ENCODE measurements at places on chromosomes 7 and 10.

- H3K27ac ChIP-seq, result peak overlapping the region; percentile 88
- H3K4me3 ChIP-seq, result no peak overlapping the region
- H3K4me1 ChIP-seq, result peaks cover 61% of the 10 kb centered on the region
- DNase-seq, result peak; percentile 51
- H3K36me3 ChIP-seq, result no peaks in the 10 kb centered on the region
These were observed 39.3 kb downstream of the CALML3 start for GRCh38 chr10:5563991-5564536.

DNA sequence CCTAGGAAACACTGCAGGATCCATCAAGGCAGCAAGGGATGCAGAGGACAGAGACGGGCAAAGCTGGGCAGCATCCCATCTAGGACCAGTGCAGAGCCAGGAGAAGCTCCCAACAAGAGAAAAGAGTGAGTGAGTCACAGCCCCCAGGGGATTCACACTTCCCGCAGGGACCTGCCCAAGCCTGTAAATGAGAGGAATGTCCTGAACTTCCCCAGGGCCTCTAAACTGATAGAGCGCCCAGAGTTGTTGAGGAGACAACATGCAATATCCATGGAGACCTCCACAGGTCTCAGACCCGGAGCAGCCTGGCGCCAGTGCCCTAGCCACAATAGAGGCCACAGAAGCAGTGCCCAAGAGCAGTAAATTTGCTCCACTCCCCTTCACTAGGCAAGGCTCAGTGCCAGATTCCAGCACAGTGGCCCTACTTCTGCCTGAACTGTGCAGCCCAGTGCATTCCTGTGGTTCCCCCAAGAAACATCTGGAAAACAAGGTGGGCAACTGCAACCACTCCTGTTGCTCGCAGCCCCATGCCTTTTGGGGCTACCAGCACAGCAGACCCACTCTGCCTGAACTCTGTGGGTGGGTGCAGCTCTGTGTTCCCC, 567.5 kb downstream of the POM121L12 start:
- no peak overlapping the region for H3K4me3 ChIP-seq
- no peaks in the 10 kb centered on the region for H3K27me3 ChIP-seq
- no peaks in the 10 kb centered on the region for H3K36me3 ChIP-seq
- peak; percentile 5 for DNase-seq

DNA sequence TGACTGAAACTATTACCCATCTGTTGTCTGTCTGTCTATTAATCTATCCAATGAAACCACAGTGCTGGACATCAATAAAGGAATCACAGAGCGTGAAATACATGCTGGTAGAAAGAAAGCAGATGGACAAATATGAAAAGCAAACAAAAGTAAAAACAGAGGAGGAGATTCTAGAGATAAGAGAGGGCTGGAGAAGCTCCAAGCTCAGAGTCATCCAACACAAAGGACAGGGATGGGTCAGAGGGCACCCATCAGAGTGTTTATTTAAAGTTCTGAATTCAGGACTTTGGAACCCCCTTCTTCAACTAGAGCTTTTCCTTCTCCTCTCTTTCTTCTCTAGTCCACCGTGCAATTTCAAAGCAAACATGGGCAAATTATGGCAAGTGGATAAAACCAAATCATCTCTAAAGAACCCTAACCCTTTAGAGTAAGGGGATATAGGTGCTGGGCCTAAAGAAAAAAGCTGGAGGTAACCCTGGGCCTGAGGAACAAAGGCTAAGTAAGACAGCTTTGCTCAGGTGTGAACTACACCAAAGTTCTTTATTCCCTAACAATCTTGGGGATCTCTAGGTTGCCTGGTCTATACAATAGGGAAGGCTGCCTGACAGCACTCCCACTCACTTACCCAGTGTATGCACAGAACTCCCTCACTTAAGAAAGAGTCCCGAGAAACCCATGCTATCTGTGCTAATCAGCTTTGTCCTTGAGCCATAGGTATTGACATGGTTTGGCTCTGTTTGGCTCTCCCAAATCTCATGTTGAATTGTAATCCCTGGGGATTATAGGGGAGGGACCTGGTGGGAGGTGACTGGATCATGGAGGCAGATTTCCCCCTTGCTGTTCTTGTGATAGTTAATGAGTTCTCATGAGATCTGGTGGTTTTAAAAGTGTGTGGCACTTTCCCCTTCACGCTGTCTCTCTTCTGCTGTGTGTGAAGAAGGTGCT, 97.0 kb downstream of the BAMBI start:
- no peaks in the 10 kb centered on the region for H3K27me3 ChIP-seq
- peaks cover 6% of the 10 kb centered on the region for H3K4me1 ChIP-seq

DNA sequence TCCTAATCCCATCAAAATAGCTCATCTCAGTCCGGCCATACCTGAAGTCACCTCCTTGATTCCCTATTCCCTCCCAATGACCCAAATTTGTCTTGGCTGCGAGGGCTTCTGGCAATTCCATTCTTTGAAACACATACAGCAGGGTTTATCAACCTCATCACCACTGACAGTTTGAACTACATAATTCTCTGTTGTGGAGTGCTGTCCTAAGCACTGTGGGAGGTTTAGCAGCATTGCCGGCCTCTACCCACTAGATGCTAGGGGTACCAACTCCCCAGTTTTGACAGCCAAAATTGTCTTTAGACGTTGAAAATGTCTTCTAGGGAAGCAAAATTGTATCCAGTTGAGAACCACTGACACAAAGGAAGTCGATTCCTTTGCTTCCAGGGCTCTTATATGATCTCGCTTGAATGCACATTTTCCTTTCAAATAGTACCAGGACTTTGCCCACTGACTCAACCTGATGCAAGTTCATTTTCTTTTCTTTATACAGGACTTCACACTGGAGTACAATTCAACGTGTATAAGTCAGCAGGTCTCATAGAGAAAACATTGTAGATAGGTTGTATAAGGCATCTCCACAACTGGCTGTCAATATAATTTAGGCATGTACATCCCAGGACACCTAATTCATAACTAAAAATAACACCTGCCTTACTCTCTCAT, 133.3 kb downstream of the STRA8 start:
- DNase-seq, result no peak
- no peak overlapping the region for H3K4me3 ChIP-seq
- H3K36me3 ChIP-seq, result no peaks in the 10 kb centered on the region
- H3K27ac ChIP-seq, result no peak overlapping the region
- H3K27me3 ChIP-seq, result no peaks in the 10 kb centered on the region

DNA sequence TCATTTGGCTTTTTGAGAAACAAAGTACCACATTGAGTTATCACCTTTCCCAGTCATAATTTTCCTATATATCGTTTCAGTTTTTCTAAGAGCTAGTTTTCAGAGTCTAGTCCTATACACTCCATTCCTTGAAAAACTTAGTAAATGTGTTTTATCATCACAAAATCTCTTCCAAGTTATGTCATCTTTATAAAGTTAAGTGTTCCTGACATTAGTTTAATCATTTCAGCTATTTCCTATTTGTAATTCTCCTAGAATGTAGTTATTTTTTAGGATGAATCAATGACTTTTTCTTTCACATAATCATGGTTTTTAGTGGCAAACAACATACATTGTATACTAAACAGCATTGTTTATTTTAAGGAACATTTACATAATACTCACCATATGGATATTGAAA, 191.7 kb upstream of the BET1 start:
- no peak overlapping the region for H3K4me3 ChIP-seq
- H3K36me3 ChIP-seq, result no peaks in the 10 kb centered on the region
- H3K27ac ChIP-seq, result no peak overlapping the region
- H3K4me1 ChIP-seq, result peaks cover 2% of the 10 kb centered on the region

DNA sequence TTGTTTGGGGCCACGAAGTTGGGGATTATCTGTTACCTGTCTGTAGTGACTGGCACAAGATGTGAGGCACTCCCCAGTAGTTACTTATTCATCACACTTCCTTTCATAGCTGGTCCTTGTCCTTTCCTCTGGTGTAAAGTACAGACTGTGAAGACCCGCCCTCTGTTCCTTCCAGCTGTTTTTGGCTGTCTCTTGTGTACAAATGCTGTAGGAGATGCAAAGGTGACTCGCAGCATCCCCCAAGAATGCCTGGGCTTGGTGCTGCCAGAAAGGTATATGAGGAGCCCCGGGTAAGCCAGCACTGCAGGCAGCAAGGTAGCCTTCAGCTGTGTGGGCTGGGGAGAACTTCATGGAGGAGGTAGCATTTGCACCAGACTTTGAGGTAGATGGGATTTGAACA, 236.6 kb downstream of the EBF3 start:
- DNase-seq, result no peak
- no peak overlapping the region for H3K27ac ChIP-seq
- no peaks in the 10 kb centered on the region for H3K27me3 ChIP-seq
- H3K36me3 ChIP-seq, result no peaks in the 10 kb centered on the region
- no peaks in the 10 kb centered on the region for H3K4me1 ChIP-seq
- H3K4me3 ChIP-seq, result no peak overlapping the region

DNA sequence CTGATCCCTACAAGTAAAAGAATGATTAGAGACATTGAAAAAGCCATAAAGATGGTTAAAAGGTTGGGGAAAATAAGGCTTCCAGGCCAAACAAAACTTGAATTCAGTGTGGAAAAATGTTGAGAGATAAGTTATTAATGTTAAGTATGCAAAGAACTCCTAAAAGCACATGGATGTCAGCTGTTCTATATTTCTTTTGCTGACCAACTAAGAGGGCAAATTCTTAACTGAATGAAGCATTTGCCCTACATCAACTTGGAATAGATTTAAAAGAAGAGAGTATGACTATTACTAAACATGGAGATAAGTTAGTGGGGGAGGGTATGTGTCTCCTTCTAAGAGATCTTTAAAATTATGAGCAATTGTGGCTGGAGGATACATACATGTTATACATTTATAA, 124.8 kb downstream of the KIAA1217 start:
- H3K36me3 ChIP-seq, result no peaks in the 10 kb centered on the region
- no peak overlapping the region for H3K4me3 ChIP-seq
- peaks cover 11% of the 10 kb centered on the region for H3K4me1 ChIP-seq
- no peak overlapping the region for H3K27ac ChIP-seq

DNA sequence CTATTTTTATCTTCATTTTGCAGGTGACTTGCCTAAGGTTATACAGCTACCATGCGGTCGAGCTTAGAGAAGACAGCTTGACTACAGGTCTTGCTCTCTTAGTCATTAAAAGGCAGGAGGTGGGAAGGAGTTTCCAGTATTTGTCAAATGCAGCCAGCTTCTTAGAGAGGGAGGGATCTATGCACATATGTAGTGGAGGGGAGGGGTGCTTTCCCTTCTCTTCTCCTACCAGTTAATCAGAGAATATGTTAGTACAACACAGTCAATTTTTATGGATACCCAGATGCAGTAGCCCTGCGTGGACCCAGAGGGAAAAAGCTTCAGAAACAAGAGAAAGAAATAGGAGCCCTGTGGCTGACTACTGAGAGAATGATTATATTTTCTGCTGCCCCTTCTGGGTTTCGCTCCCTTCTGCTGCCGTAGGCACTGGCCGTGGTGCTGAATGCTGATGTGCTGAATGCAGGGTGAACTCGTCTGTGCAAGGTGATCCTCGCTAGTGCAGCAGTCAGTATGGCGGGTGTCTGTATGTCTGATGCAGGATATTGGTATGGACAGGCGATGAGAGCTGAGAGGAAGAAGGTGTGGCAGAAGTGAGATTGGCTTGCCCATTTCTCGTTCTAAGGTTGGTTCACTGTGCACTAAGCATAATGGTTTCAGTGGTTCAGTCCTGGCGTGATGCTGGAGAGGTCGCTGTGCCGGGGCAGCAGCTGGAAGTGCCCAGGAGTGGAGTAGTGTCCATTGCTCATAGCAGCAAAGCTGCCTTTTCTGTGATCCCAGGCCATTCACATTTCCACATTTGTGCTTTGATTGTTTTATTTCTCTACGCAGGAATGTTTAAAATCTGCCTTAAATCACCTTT, 189.2 kb upstream of the PODXL start:
- H3K27ac ChIP-seq, result no peak overlapping the region
- no peaks in the 10 kb centered on the region for H3K4me1 ChIP-seq
- no peaks in the 10 kb centered on the region for H3K36me3 ChIP-seq
- H3K27me3 ChIP-seq, result peaks cover 21% of the 10 kb centered on the region
- DNase-seq, result peak; percentile 55
- no peak overlapping the region for H3K4me3 ChIP-seq

GRCh38 chr10:124670849-124671248, 73.3 kb downstream of the FAM53B start:
- no peak overlapping the region for H3K4me3 ChIP-seq
- DNase-seq, result no peak
- no peak overlapping the region for H3K27ac ChIP-seq
- H3K27me3 ChIP-seq, result no peaks in the 10 kb centered on the region

DNA sequence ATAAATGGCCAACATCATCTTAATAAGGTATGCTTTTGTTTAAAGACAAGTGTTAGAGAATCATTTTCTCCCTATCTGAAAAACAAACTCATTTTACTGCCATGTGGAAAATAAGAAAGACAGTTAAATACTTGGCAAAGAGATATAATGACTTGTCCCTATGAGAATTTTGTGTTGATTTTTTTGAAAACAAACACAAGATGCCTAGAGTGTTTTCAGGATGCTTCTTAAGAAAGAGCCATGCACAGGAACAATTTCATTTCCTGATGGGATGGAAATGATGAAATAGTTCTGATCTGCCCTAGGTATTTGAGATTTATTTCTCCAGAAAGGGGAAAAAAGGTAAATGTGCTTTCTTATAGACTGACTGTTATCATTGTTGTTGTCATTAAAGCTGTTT, 237.5 kb upstream of the GNAI1 start:
- no peak overlapping the region for H3K4me3 ChIP-seq
- no peaks in the 10 kb centered on the region for H3K36me3 ChIP-seq
- DNase-seq, result no peak

DNA sequence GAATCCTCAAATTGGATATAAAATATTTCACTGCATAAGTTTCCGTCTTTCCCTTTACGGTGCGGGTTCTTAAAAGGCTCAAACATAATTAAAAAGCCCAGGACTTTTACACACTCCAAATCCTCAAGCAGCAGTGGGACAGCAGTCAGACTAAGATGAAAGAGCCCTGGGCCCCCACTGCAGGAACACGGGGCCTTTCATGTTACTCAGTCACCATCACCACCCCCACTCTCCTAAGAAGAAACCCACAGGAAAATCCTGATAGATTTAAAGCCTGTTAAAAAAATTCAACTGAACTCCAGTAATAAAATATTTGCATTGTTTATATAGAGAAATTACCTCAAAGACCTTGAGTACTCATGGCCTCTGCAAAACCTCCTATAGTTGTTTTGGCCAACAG, 74.0 kb upstream of the TRIL start:
- no peaks in the 10 kb centered on the region for H3K27me3 ChIP-seq
- no peak overlapping the region for H3K27ac ChIP-seq
- no peaks in the 10 kb centered on the region for H3K36me3 ChIP-seq
- no peak overlapping the region for H3K4me3 ChIP-seq
- no peak for DNase-seq

DNA sequence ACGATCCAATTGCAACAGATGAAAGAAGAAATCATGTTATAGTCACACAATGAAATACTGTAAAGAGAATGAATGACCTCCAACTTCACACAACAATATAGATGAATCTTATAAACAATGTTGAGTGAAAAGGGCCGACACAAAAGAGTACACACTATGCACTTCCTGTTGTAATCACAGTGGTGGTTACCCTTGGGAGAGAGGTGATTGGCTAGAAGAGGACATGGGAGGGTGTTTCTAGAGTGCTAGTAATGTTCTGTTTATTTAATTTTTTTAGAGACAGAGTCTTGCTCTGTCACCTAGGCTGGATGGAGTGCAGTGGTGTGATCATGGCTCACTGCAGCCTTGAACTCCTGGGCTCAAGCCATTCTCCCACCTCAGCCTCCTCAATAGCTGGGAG, 82.5 kb downstream of the NDUFB2 start:
- H3K27me3 ChIP-seq, result no peaks in the 10 kb centered on the region
- no peak overlapping the region for H3K4me3 ChIP-seq
- no peak for DNase-seq
- no peaks in the 10 kb centered on the region for H3K4me1 ChIP-seq
- H3K27ac ChIP-seq, result no peak overlapping the region

Data from PC-3 (cell line).